Smooth muscle cell of trachea (primary cell): ENCODE measurements at places on chromosomes 7 and 10. TPM values are rescaled to one million over a fixed set of nuclear protein-coding genes. Genes with fewer than 3 reads are reported as not detected.

CALHM1 gene
- not detected in 2 replicates for total RNA-seq

HOGA1 gene
- total RNA-seq, result 1.3 and 3.3 TPM in 2 replicates

MMRN2 gene
- 3.6 and 4.8 TPM in 2 replicates for total RNA-seq

SPDYE6 gene
- 0.15 and 0.17 TPM in 2 replicates for total RNA-seq

SFMBT2 gene
- total RNA-seq, result 1.7 and 5.2 TPM in 2 replicates

CCDC126 gene
- total RNA-seq, result 6.3 and 8.4 TPM in 2 replicates

FGFR2 gene
- 0.15 and 0.17 TPM in 2 replicates for total RNA-seq

TRIM50 gene
- not detected in 2 replicates for total RNA-seq

DNAH11 gene
- under 0.01 and 1.5 TPM in 2 replicates for total RNA-seq

TMEM273 gene
- total RNA-seq, result not detected in 2 replicates

CUZD1 gene
- 0.58 and 0.66 TPM in 2 replicates for total RNA-seq

OR2A42 gene
- 0.15 TPM in 1 of 2 replicates, not detected in the other for total RNA-seq

CCL24 gene
- total RNA-seq, result not detected in 2 replicates

LIPJ gene
- 0.17 TPM in 1 of 2 replicates, not detected in the other for total RNA-seq

ERVW-1 gene
- total RNA-seq, result not detected in 2 replicates

ASZ1 gene
- not detected in 2 replicates for total RNA-seq

CPED1 gene
- total RNA-seq, result 89.8 and 122 TPM in 2 replicates

CPA4 gene
- total RNA-seq, result 3.8 and 8.4 TPM in 2 replicates

MINPP1 gene
- 36.4 and 52.4 TPM in 2 replicates for total RNA-seq

ZC3HAV1L gene
- total RNA-seq, result 7.1 and 11.7 TPM in 2 replicates

EPHA1 gene
- under 0.01 and 0.15 TPM in 2 replicates for total RNA-seq

THNSL1 gene
- 5.8 and 6.1 TPM in 2 replicates for total RNA-seq

PLXDC2 gene
- total RNA-seq, result 1.7 and 2.8 TPM in 2 replicates

GPR15LG gene
- total RNA-seq, result not detected in 2 replicates

PIK3CG gene
- under 0.01 TPM in 1 of 2 replicates, not detected in the other for total RNA-seq

GARS1 gene
- total RNA-seq, result 244 and 257 TPM in 2 replicates

GIMAP5 gene
- not detected in 2 replicates for total RNA-seq

PLXNA4 gene
- 1.9 and 3.6 TPM in 2 replicates for total RNA-seq

GBX1 gene
- total RNA-seq, result not detected in 2 replicates

FEZF1 gene
- total RNA-seq, result not detected in 2 replicates

ASB13 gene
- 11.6 and 13.9 TPM in 2 replicates for total RNA-seq

EBF3 gene
- 9.9 and 16.5 TPM in 2 replicates for total RNA-seq

RARRES2 gene
- 0.73 and 20.7 TPM in 2 replicates for total RNA-seq

OR2A12 gene
- total RNA-seq, result not detected in 2 replicates

ARMH3 gene
- total RNA-seq, result 15.9 and 17.9 TPM in 2 replicates

PFKFB3 gene
- 20.1 and 65.7 TPM in 2 replicates for total RNA-seq

PAX4 gene
- not detected in 2 replicates for total RNA-seq

SPDYE2B gene
- not detected in 2 replicates for total RNA-seq

BCCIP gene
- 28.8 and 55.6 TPM in 2 replicates for total RNA-seq

FAM25G gene
- not detected in 2 replicates for total RNA-seq

MAP3K8 gene
- total RNA-seq, result 11.1 and 12.6 TPM in 2 replicates

HMX3 gene
- not detected in 2 replicates for total RNA-seq

BMI1 gene
- total RNA-seq, result 58.4 and 65.2 TPM in 2 replicates

CNNM1 gene
- 0.15 and 0.33 TPM in 2 replicates for total RNA-seq

AKR1C3 gene
- total RNA-seq, result 104 and 182 TPM in 2 replicates

CALML5 gene
- not detected in 2 replicates for total RNA-seq

IDI2 gene
- total RNA-seq, result not detected in 2 replicates

KLHL7 gene
- total RNA-seq, result 29.6 and 51.5 TPM in 2 replicates

NPC1L1 gene
- total RNA-seq, result 0.15 and 0.17 TPM in 2 replicates

PLEKHS1 gene
- total RNA-seq, result under 0.01 TPM in 1 of 2 replicates, not detected in the other

UPK3B gene
- 0.44 TPM in 1 of 2 replicates, not detected in the other for total RNA-seq
